ENCODE measurements at places on chromosomes 5 and 9.
A peak's percentile ranks its signal among the peaks of the same experiment; 100 is the strongest.

GRCh38 chr5:179375831-179376365 lies 30.6 kb upstream of the ADAMTS2 start:
- no peak for DNase-seq

GRCh38 chr9:113619491-113620376 lies 156.2 kb downstream of the RGS3 start:
- DNase-seq = no peak

DNA sequence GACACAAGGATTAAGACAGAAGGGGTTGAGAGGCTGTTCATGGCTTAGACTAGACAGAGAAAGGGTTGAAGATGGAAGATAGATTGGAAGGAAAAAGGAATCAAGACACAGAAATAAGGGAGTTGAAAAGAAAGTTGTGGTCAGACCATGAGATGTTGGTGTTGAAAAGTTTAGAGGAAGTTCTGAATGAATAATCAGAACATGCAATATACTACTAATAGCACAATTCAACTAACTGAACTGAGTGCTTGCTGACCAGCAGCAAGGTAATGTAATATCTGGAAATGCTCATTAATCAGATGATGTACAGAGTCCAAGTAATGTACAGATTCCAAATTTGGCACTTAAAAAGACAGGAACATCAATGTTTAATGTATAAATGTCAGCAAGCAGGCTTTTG lies 10.6 kb upstream of the NNT start:
- DNase-seq = peak; percentile 39

DNA sequence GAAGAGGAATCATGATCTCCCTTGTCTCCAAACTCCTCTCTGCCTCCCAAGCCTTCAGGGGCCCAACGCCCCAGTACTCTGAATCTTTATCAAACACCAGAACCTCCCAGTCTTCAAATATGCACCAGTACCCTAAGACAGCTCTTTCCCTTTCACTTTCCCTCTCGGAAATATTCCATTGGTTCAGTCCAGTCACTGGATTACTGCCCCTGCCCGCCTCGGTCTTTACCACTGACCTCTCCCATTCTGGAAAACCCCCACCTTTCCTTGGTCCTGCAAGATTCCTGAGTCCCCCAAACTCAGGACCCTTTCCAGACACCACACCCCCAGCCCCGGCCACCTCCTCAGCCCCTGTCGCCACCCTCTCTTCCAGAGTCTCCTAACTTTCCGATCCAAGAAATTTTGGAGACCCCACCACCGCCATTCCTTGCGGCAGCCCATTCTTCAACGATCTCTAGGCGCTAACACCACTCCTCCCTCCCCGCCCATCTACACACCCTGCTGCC lies 674 bp downstream of the C5orf15 start:
- peak; percentile 90 for DNase-seq

- DNase-seq = no peak
Observed at GRCh38 chr5:174335682-174336364, 290.3 kb downstream of the NSG2 start.

DNA sequence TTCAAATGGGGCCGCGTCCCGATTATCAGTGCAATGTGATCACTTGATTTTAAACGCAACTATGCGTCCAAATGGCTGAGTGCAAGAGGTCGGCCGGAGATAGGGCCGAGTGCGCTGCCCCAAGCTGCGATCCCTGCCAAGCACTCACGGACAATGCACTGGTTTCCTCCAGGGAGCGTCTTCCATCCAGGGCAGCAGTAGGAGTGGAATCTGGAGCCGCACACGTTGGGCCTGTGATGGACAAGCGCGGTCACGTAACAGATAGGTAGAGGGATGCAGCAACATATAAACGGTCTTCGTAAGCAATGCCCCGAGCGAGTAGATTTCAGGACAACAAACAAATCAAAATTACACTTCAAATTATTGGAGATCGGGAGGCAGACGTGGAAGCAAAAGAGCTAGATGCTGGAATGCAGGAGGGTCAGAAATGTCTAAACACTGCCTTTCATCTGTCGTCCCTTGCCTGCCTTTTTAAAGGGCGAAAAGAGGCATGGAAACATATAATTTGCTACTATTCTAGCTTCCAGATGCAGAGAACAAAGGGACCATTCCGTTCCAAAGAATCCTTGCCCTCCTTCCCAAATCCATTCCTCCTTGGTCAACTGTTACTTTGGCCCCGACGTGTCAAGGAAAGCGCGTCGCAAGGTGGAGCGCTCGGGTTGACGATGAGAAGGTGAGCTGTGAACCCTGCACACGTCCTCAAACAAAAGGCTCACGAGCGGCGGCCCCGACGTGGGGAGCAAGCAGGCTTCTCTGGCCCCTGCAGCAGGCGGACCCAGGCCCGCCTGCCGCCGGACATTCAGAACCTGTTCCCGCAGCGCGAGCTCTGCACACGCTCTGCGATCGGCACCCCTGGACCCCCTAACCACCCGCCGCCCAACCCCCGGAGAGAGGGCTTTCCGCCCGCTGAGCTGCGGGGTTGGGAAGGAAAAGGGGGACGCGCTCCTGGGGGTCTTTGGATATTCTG lies 1.5 kb downstream of the FBN2 start:
- no peak for DNase-seq

DNA sequence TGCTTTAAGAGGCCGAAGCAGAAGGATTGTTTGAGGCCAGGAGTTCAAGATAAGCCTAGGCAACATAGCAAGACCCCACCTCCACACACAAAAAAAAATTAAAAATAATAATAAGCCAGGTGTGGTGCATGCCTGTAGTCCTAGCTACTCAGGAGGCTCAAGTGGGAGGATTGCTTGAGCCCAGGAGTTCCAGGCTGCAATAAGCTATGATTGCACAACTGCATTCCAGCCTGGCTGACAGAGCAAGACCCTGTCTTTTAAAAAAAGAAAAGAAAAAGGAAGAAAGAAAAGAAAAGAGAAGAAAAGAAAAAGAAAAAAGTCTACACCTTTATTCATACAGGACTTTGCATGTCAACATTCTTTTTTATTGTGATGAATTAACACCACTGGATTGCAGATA lies 2125.8 kb downstream of the MAT2B start:
- DNase-seq = no peak

- DNase-seq = no peak
Observed at GRCh38 chr5:9187614-9188013, 358.3 kb downstream of the SEMA5A start.

DNA sequence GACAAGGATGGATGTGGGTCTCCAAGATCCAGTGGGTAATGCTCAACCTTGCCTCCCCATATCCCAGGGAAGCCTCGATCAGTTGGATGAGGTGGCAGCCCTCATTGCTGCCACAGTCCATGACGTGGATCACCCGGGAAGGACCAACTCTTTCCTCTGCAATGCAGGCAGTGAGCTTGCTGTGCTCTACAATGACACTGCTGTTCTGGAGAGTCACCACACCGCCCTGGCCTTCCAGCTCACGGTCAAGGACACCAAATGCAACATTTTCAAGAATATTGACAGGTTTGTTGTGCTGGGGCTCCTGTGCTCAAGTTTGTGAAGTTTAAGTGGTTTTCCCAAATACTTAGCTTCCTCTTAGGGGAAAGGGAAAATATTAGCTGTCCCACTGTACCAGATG lies 74.0 kb downstream of the WDR41 start:
- DNase-seq = no peak

- no peak for DNase-seq
Observed at GRCh38 chr9:137815256-137816255, 62.0 kb upstream of the CACNA1B start.

DNA sequence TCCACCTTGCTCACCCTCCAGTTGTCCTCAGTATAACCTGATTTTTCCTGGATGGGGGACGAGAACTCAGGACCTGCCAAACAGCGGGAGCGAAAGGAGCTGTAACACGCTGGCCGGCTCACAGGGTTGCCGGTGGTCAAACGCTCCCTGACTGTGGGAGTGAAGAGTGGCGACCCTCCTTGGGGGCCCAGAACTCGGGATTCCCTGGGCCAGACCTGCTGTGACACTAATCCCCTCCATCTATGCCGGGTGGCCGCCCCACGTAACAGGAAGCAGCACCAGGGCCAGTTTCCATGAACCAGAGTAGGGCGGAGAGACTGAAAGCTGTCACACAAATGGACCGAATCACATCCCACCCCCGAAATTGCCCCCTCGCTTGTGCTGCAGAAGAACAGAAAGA lies 1809.2 kb upstream of the ACO1 start:
- no peak for DNase-seq

DNA sequence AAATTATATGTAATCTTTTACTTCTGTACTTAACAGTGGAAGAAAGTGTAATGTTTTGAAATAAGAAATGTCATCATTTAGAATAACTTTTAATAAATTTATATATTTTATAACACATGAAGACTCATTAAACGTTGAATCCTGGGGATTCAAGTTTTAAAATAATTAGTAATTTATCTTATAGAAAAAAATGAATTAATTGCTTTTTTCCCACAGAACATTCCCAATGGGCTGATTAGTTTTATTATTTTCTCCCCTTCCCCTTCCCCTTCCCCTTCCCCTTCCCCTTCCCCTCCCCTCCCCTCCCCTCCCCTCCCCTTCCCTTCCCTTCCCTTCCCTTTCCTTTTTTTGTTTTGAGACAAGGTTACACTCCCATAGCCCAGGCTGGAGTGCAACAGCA lies 79.7 kb downstream of the MRPS30 start:
- no peak for DNase-seq

- DNase-seq = no peak
Observed at GRCh38 chr5:148794275-148794674, 32.1 kb upstream of the ADRB2 start.

- no peak for DNase-seq
Observed at GRCh38 chr5:10644192-10644591, 80.3 kb downstream of the ANKRD33B start.

DNA sequence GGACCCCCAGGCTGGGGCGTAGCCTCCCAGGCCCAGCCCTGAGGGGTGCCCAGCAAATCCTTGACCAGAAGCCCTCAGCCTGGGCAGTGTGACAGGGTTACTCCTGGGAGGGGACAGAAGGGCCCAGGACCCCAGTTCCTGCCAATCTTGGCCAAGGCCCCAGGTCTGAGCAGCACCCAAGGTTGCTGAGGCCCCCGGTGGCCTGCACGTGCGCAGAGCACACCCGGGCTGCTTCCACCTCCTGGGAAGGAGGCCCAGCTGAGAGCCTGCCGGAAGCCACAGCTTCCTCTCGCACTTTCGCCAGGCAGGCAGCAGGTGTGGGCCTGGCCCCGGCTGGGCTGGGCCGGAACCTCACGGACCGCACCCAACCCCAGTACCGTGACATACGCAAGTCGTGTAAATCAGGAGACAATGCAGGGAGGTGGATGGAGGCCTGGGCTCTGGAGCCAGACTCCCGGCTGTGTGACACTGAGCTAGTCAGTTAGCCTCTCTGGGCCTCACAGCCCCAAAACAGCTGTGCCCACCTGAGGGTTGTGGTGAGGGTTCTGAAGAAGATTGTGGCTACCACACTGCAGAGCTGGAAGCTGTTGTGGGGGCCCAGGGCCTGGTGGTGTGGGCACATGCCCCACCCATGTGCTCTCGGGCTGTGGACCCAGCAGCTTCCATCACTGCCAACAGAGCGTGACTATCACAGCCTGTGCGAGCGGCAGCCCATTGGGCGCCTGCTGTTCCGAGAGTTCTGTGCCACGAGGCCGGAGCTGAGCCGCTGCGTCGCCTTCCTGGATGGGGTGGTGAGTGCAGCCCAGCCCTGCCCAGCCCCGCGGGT lies 5.1 kb downstream of the GRK6 start:
- no peak for DNase-seq

DNA sequence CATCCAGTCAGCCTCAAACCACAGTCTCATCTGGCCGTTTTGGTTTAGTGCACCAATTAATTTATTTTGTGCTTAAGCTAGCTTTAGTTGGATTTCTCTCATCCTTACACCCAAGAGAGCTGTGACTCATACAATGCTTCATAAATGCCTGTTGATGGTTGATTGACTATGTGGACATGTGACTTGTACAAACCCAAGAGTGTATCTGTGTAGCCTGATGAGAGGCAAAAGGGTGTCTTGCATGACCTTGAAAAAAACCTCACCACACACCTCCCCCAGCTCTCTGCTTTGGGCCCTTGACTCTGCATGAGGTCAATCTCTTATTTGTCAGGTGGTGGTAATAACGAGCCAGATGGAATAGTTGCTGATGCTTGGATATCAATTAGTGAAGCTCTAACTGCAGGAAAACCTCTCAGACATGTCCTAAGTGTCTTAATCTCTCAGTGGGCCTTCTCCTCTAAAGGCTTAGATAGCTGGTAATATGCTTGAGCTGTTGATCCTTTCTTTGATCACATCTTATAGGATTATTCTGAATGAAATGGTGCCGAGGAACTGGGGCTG lies 10.6 kb upstream of the GLRA1 start:
- DNase-seq = no peak

DNA sequence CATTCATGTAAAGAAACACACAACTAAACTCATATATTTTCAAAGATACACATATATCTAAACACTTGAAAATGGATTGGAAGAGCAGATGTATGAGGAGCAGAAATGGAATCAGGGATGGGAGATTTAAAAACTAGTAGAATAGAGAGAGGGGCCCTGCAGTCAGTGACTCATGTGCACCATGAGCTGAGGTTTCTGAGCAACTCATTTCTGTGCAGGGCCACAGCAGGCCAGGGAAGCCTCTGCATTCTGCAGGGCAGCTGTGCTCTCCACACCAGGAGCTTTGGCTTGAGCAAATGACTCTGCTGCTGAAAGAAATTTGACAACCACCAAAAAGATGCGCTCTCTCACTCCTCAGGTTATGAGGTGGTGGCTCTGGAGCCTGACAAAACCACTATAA lies 27.1 kb downstream of the LHX6 start:
- no peak for DNase-seq

GRCh38 chr5:154757814-154758406 lies 2.7 kb downstream of the LARP1 start:
- no peak for DNase-seq

DNA sequence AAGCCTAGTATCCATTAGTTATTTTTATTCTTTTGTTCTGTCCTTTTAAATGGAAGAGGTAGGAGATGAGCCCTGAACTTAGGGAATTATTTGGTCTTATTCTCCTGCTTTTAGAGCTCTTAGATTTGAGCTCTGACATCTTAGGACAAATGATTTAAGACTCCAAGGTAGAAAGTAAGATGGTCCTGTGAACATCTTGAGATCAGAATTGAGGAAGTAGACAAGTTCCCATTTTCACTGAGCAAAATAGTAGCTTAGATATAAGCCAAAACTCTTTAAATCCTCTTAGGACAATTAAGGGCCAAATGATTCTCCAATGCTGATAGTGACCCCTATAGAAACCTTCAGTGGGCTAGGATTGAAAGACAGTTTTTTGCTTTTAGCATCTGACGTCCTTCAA lies 53.0 kb upstream of the RUSC2 start:
- no peak for DNase-seq

GRCh38 chr5:43854697-43855292 lies 251.8 kb downstream of the NNT start:
- DNase-seq = no peak

DNA sequence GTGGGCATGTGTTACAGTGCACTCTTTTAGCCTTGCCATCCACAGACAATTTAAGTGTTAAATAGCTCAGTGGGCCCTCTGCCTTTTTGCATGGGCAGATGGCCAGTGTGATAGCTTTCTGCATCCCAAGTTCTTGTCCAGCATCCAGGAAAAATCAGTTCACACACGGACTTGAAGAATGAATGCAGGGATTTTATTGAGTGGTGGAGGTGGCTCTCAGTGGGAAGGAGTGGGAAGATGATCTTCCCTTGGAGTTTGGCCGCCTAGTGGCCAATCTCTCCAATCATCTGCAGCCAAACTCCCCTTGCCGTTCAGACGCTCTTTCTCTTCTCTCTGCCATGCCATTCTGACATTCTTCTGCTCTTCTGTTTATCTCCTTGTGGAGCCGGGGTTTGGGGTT lies 322.4 kb upstream of the GRAMD2B start:
- no peak for DNase-seq

Data from suppressor macrophage treated with lipopolysaccharide for 4 hours (primary cell).